ENCODE measurements at places on chromosomes 11 and 22. TPM values are rescaled to one million over a fixed set of nuclear protein-coding genes. Genes with fewer than 3 reads are reported as not detected.

The CHRNA10 gene
- 2.0 TPM for total RNA-seq

The TYMP gene
- total RNA-seq = 0.10 TPM

The PLAAT3 gene
- total RNA-seq = 60.1 TPM

The KCNJ11 gene
- 0.26 TPM for total RNA-seq

The ALDH3B1 gene
- 54.0 TPM for total RNA-seq

The GRIK4 gene
- total RNA-seq = not detected

The MUC2 gene
- total RNA-seq = not detected

The IL10RA gene
- total RNA-seq = not detected

The KCNK7 gene
- 0.86 TPM for total RNA-seq

The MPPED2 gene
- total RNA-seq = not detected

The C1QTNF6 gene
- 2.1 TPM for total RNA-seq

The CHRDL2 gene
- total RNA-seq = not detected

The TP53AIP1 gene
- not detected for total RNA-seq

The EML3 gene
- total RNA-seq = 19.5 TPM

The MISFA gene
- total RNA-seq = 8.2 TPM

The CRYBB2 gene
- not detected for total RNA-seq

The OTOG gene
- total RNA-seq = not detected

The OSM gene
- not detected for total RNA-seq

The RFPL1 gene
- not detected for total RNA-seq

The LGALS12 gene
- not detected for total RNA-seq

The NNMT gene
- total RNA-seq = 204 TPM

The MRGPRE gene
- not detected for total RNA-seq

The SLC22A25 gene
- not detected for total RNA-seq

The CCDC15 gene
- 3.7 TPM for total RNA-seq

The HOATZ gene
- not detected for total RNA-seq

The GRIA4 gene
- 0.05 TPM for total RNA-seq
